ENCODE measurements at places on chromosomes 6 and 20.

- no peak for DNase-seq
Measured at GRCh38 chr20:2836035-2836434, 4.4 kb downstream of the PCED1A start.

DNA sequence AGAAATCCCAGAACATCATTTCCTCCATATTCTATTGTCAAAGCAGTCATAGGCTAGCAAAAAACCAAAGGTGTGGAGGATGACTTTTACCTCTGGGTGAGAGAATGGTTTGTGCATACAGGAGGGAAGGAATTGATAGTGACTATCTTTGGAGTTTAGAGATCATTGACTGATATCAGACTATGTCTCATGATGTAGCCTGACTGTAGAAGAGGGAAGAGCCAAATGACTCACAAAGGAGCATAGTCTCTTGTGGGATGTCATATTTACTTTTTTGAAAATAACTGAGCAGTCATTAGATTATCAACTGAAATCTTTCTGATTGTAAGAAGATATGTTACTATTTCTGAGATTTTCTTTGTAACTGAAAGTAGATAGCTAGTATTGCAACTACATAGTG lies 158.5 kb downstream of the FLRT3 start:
- no peak for DNase-seq

GRCh38 chr20:5316188-5317158 lies at the start of gene PROKR2:
Gene PROKR2 (minus strand): TSS chr20:5316954. CDS start chr20:5314369, 2,585 bp downstream.
- peak; percentile 3 for DNase-seq

DNA sequence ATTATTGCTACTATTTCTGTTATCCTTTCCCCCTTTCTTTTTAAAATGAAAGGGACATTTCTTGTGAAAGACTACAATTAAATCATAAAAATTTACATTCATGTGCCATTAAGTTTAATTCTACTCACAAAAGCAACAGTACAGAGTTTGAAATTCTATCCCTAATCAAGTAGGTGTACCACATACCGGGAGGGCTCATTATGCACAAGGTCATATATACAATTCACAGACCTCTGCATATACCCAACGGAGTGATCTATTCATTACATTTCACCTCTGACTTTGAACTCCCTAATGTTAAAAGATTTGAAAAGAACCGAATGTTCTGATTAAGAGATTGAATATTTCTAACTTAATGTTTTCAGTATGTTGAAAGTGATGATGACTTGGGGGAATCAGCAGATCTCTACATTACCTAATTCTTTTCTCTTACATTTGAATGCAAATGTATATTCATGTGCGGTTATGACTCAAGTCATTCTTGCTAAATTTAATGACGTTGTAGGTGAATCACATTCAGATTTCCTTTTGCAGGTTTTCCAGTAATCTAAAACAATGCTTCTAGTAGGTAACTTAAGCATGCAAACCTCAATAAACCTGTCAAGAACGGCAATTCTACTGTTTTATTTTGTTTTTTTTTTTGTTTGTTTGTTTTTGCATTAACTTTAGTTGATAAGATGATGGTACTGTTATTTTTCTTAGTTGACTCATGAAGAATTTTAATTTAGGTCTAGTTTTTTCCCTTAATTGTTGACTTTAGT lies 7.3 kb downstream of the EYA4 start:
- DNase-seq, result no peak

Data from CD4-positive, alpha-beta T cell treated with Interleukin-17A for 1 hour (primary cell).